Foreskin keratinocyte (primary cell): ENCODE measurements at places on chromosomes 1 and 21. TPM values are rescaled to one million over a fixed set of nuclear protein-coding genes. Genes with fewer than 3 reads are reported as not detected.

Gene LENEP
- not detected in 2 replicates for total RNA-seq

Gene SLFNL1
- total RNA-seq: 0.03 and 0.04 TPM in 2 replicates

Gene UBE2U
- not detected in 2 replicates for total RNA-seq

Gene NBPF6
- total RNA-seq: not detected in 2 replicates

Gene CYYR1
- total RNA-seq: 3.5 and 6.1 TPM in 2 replicates

Gene HTR6
- not detected in 2 replicates for total RNA-seq

Gene PGLYRP4
- total RNA-seq: 0.07 and 0.27 TPM in 2 replicates

Gene TMEM240
- total RNA-seq: 0.28 and 0.37 TPM in 2 replicates

Gene DCST2
- total RNA-seq: 0.07 and 0.27 TPM in 2 replicates

Gene TNFRSF18
- total RNA-seq: 0.65 and 0.85 TPM in 2 replicates

Gene TNFRSF1B
- total RNA-seq: 0.07 and 0.14 TPM in 2 replicates

Gene WDR64
- total RNA-seq: not detected in 2 replicates

Gene F3
- 472 and 766 TPM in 2 replicates for total RNA-seq

Gene SPRR2G
- 2.7 and 3.1 TPM in 2 replicates for total RNA-seq

Gene TSPEAR
- not detected in 2 replicates for total RNA-seq

Gene CA6
- not detected in 2 replicates for total RNA-seq

Gene BGLAP
- 0.14 and 0.34 TPM in 2 replicates for total RNA-seq

Gene CACNA1S
- not detected in 2 replicates for total RNA-seq

Gene CCDC181
- not detected in 2 replicates for total RNA-seq

Gene REN
- not detected in 2 replicates for total RNA-seq

Gene IPO13
- total RNA-seq: 30.1 and 32.9 TPM in 2 replicates

Gene OLFM3
- total RNA-seq: not detected in 2 replicates

Gene SPRR2F
- not detected in 2 replicates for total RNA-seq

Gene CTSE
- 0.54 and 0.71 TPM in 2 replicates for total RNA-seq

Gene CYP4X1
- total RNA-seq: 0.07 TPM in 1 of 2 replicates, not detected in the other

Gene TCHH
- total RNA-seq: 0.10 and 0.11 TPM in 2 replicates

Gene KRTAP21-1
- total RNA-seq: not detected in 2 replicates

Gene GIPC2
- total RNA-seq: 0.71 TPM in 2 replicates

Gene CDA
- total RNA-seq: 23.6 and 59.1 TPM in 2 replicates

Gene MAP1LC3C
- not detected in 2 replicates for total RNA-seq

Gene STYXL2
- not detected in 2 replicates for total RNA-seq

Gene NBPF10
- 0.85 and 1.2 TPM in 2 replicates for total RNA-seq

Gene KPNA6
- total RNA-seq: 58.2 and 58.9 TPM in 2 replicates

Gene GUCA2B
- not detected in 2 replicates for total RNA-seq

Gene KIF14
- 19.1 and 24.9 TPM in 2 replicates for total RNA-seq

Gene HEYL
- total RNA-seq: 0.03 TPM in 1 of 2 replicates, not detected in the other

Gene WNT2B
- total RNA-seq: 0.61 and 0.74 TPM in 2 replicates

Gene SPOCD1
- total RNA-seq: 3.2 and 4.8 TPM in 2 replicates

Gene NUP210L
- total RNA-seq: not detected in 2 replicates

Gene IGSF3
- total RNA-seq: 30.3 and 31.3 TPM in 2 replicates

Gene CRB1
- total RNA-seq: not detected in 2 replicates

Gene FAM151A
- not detected in 2 replicates for total RNA-seq
